ENCODE measurements at places on chromosomes 2 and 18. TPM values are rescaled to one million over a fixed set of nuclear protein-coding genes. Genes with fewer than 3 reads are reported as not detected.

Gene CDC42EP3
- total RNA-seq = 230 TPM

Gene REL
- total RNA-seq = 3.2 TPM

Gene EML6
- 0.34 TPM for total RNA-seq

Gene GALNT14
- total RNA-seq = not detected

Gene ARHGAP28
- 15.5 TPM for total RNA-seq

Gene ASXL2
- total RNA-seq = 8.7 TPM

Gene SCN9A
- total RNA-seq = 1.1 TPM

Gene C2orf74
- 31.6 TPM for total RNA-seq

Gene HOXD13
- not detected for total RNA-seq
